ENCODE measurements at places on chromosomes 1 and 21.

DNA sequence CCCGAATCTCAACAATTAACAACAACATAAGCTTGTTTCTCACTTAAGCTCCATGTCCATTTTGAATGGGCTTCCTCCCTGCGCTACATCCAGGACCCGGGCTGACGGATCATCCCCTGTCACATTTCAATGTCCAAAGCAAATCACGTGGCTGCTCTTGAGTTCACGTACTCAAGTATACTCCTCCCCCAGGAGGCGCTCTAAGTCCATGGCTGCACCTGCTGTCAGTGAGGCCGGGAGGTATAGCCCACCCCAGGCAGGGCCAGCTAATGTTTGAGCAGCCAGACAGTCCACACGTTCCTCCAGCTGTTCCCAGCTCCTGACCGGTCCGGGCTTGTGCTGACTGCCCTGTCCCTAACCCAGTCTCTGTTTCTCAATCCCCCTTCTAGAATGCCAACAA, 220.8 kb downstream of the SLC35F3 start:
- no peak for DNase-seq

- no peak for DNase-seq
Measured at GRCh38 chr1:68644504-68644903, 147.6 kb upstream of the DEPDC1 start.

DNA sequence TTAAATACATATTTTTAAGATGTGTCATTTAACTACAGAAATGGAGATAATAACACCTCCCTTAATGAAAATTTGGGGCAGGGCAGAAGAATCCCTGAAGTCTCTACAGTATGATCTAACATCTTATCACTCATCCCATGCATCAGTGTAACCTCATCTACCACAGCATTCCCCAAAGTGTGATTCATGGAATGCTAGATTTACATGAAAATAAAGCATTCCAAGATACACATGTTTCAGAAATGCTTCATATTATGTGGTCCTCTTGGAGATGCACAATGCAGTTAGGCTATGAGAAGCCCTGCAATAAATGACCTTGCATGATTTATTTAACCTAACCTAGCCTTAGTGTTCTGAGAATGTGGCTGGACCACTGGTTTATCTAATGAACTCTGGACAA, 166.9 kb upstream of the SYT6 start:
- DNase-seq: peak; percentile 90

DNA sequence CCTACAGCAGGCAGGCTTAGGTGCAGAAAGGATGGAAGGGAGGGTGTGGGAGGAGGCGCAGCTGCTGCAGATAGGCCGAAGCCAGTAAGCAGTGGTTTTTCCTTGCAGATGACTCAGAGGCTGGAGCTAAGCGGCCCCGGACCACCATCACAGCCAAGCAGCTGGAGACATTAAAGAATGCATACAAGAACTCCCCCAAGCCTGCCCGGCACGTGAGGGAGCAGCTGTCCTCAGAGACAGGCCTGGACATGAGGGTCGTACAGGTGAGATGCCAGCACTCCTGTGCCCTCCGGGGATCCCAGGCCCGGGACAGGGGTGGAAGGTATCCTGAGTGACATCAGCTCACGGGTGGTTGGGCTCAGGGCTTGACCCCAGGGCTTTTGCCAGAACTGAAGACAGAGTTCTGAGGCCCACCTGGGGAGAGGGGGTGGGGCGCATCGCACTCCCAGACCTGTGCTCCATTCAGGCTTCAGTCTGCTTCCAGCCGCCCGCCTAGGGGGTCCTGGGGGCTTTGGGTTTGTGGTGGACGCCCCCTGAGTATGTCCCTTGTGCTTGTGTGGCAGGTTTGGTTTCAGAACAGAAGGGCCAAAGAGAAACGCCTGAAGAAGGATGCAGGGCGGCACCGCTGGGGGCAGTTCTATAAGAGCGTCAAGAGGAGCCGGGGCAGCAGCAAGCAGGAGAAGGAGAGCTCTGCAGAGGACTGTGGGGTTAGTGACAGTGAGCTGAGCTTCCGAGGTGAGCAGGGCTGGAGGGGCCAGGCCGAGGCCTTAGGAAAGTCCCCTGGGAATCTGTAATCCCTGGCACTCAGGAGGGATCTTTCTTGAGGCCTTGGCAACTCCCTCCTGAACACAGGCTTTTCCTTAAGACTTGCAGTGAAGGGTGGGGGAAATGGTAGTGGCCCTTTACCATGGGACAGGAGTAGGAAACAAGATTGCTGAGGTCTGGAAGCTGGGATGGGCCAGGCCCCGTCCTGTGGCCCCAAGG, 41.5 kb downstream of the LHX4 start:
- DNase-seq: peak; percentile 63

- DNase-seq: peak; percentile 25
Measured at GRCh38 chr1:223556414-223557129, 108.9 kb downstream of the CAPN8 start.

GRCh38 chr1:26743426-26744059, 44.2 kb upstream of the PIGV start:
- no peak for DNase-seq

GRCh38 chr21:43287111-43287760, 118.4 kb downstream of the CRYAA start:
- DNase-seq: no peak

DNA sequence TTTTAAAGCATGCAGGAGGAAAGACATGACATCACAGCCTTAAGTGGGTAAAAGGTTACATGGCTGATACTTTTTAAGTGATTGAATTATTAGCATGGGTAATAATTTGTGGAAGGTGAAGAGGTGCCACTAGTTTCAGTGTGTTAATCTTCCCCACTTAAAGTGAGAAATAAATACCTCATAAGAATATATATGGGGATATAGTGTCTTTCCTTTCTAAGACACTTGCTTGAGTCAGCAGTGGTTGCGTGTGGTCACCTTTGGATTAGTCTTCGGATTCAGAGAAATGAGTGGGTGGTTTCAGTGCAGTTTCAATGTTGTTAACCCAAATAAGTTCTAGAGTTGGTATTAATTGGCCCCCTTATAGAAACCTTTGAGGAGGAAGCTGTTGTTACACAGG, 94.1 kb downstream of the ADGRL2 start:
- DNase-seq: peak; percentile 56

- no peak for DNase-seq
Measured at GRCh38 chr1:56939209-56939608, 26.6 kb downstream of the C8B start.

GRCh38 chr1:199529324-199529723, 498.2 kb upstream of the NR5A2 start:
- DNase-seq: no peak

DNA sequence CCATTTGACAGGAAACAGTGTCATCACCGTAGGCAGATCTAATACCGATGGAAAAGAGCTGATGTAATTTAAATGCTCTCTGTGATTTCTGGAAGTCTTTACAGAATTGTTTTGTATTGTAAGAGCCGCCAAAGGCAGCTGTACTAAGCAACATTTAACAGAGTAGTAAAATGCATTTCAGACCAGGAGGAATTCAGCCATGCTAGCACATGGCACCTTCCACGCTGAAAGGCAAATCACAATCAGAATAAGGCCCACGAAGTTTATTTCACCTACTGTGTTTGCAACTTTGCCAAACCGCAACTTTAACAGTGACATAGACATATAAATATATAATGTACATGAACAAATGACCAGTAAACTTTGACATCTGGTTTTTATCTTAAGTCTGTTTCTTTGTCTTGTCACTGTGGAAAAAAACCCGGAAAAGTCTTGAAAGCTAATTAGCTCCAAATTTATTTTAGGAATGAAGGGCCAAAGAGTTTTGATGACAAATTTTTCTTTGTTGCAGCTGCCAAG, 26.1 kb upstream of the DISC1 start:
- peak; percentile 70 for DNase-seq

DNA sequence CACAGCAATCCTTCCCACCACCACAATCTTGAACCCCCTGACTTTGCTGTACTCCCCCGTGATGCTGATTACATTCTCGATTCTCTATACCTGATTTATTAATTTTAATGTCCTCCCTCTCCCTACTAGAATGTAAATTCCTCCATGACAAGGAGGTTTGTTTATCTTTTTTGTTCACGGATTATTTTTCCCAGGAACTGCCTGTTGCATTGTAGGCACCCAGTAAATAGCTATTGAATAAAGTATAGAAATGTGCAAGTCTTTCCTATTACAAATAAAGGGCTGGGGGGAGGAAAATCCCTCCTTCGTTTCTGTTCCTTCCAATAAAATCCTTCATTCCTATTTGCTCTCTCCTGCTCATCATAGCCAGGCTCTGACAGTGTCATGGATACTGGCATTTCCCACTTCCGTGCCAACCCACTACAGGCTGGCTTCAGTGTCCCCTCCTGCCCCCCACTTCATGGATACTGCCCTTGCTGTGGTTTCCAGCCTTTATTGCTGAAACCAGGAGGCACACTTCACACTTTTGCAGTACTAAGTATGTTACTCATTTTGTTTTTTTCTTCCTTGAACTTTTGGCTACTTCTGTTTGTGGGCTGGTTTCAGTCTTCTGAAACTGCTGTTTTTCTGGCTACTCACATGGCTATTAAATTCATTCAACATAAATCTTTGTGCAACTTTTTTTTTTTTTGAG, 7.5 kb downstream of the KIF1B start:
- peak; percentile 80 for DNase-seq

DNA sequence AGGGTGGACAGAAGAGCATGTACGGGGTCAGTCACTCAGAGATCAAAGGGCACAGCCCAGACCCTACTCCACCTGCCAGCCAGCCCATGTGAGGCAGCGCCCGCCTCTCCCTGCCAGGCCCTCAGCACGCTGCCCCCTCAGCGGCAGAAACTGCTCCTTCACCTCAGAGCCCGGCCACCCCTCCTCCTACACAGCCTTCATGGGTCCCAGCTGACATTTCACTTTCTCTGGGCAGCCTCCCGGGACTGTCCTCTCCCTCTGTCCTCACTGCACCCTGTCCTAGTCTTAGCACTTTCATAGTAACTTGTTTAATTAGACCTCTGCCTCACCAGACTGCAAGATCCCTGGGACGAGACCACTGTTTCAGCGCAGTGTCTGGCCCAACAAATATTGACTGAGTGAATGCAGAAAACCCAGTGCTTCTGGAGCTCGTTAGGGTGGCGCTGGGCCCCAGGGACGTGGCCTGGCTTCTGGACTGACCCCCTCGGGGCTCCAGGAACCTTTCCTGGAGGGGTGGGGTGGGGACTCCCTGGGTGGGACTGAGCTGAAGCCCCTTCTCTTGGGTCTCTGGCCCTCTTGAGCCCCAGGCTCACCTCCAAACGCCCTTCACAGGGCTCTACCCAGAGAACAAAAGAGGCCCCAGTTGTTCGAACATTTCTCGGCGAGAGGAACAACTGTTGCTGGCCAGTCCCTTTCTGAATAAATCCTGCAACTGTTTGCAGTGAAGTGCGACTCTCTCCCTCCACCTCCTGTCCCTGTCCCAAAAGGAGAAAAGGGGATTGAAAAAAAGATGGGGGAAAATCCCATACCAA, 114.9 kb downstream of the CASZ1 start:
- DNase-seq: no peak

- no peak for DNase-seq
Measured at GRCh38 chr1:27941671-27942540, 7.1 kb downstream of the SMPDL3B start.

GRCh38 chr1:167968569-167968968, 31.7 kb upstream of the MPC2 start:
- DNase-seq: no peak

DNA sequence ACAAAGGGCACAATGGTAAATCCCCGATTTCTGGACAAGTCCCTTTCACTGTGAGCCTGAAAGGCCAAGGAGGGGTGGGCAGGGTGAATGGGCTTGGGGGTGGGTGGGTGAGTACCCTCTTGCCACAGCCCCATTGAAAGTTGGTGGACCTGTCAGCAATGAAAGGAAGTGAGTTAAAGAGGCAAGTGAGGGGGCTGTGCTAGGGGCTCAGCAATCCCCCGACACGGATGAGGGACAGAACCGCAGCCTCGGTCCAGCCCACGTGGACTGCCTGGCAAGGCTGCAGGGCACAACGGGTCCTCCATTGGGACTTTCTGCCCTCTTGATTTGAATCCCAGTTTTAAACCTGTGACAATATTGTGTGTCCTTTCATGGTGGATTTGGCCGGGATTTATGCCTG, 255.3 kb downstream of the FOXD2 start:
- no peak for DNase-seq

GRCh38 chr1:51901151-51901550, 22.6 kb upstream of the NRDC start:
- DNase-seq: no peak

DNA sequence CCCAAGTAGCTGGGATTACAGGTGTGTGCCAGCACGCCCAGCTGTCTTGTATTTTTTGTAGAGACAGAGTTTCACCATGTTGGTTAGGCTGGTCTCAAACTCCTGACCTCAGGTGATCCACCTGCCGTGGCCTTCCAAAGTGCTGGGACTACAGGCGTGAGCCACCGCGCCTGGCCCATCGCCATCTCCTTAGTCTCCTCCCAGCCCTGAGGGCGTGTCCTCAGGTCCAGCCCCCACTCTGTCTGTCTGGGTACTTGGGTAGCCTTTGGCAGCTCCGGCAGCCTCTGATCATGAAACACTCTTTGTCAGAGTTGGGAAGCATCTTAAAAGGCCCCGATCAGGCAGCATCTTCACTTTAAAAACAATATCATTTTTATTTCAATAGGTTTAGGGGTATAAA, 90.3 kb upstream of the DISP3 start:
- no peak for DNase-seq

DNA sequence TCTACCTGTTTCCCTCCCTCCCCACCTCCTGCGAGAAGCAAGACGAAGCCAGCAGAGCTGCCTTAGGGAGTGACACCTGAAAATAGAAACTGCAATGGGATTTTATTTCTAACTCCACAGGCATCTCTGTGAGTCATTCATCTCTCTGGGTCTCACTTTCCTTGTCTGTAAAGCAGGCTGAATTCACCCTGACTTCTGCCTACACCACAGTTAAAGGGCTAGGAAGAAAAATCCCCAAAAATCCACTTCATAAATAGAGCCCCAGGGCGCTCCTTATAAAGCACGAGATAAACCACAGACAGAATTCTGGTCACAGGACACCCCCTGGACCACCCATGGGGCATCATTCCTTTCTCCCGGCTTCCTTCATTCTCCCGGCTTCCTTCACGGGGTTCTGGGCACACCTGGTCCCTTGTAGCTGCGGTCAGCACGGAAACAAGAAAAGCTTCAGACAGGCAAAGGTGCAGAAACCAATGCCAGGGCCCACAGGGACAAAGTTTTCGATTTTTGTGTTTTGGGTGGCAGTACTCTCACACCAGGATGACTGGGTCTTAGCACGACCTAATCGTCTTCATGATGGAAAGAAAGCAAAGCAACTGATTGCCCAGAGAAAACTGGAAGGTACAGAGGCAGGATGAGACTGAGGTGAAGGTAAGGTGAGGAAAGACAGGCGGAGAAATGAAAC, 2.8 kb upstream of the H6PD start:
- peak; percentile 56 for DNase-seq

DNA sequence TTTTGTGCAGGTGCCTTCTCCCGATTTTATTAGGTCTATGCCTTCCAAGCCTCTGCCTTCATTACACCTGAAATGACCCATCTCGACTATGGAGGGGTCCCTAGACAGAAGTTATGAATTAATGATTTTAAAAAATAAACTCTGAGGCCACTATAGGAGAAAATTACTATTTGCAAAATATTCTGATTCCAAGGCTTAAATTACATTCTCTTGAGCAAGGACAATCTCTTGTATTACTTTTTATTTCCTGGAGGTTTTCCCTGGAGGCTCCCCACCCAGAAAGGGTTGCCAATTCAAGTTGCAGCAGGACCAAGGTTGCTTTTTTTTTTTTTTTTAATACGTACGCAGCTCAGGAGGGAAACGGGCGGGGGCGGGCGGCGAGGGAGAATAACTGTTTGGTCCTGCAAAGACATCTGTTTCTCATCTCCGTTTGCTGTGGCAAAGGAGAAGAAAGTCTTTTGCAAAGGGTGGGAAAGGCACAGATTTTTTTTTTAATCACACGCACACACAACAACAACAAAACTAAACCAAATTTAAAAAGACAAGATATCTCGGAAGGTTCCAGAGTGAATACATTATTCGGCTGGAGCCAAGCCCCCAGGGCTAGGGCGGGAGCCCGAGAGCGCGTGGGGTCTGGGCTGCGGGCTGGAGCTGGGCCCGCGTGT, 618 bp upstream of the SERTAD4 start:
- DNase-seq: peak; percentile 81
